ENCODE measurements at places on chromosomes 5 and 9.

GRCh38 chr5:87097664-87098063 lies 170.0 kb upstream of the RASA1 start:
- no peak for DNase-seq

GRCh38 chr5:6718718-6719117 lies 5.5 kb downstream of the TENT4A start:
- DNase-seq = no peak

- no peak for DNase-seq
Measured at GRCh38 chr9:121564504-121565260, 65.0 kb upstream of the GGTA1 start.

DNA sequence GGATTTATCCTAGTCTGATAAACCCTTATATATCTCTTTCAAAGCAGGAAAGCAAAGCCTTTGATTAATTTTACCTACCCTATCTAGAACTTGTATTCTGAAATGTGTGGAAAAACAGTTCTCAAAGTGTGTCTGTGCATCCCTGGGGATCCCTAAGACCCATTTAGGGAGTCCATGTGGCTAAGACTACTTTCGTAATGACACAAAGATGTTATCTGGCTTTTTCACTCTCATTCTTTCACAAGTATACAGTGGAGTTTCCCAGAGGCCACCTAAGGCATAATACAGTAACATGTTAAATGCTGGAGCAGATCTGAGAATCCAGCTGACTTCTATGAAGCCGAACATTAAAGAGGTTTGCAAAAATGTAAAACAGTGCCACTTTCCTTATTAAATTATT lies 54.3 kb upstream of the TNFSF15 start:
- DNase-seq = no peak

GRCh38 chr9:130394814-130395470 lies 49.8 kb upstream of the ASS1 start:
- DNase-seq = no peak

DNA sequence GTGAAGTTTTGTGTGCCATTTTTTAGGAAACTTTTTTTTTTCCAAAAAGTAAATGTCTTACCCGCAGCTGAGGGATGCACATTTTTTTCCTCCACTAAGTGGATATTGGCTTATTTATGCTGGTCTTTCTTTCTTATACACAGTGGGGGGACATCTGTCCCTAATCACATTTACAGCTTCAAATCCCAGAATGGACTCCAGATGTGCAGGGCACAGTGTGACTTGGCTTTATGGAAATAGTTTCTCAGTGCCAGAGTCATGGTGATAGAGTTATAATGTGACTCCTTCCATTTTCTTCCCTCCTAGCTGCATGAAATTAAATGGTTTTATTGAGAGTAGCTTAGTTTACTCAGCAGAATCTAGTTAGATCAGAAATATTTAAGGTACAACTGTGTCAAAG lies 66.5 kb downstream of the SV2C start:
- DNase-seq = no peak

DNA sequence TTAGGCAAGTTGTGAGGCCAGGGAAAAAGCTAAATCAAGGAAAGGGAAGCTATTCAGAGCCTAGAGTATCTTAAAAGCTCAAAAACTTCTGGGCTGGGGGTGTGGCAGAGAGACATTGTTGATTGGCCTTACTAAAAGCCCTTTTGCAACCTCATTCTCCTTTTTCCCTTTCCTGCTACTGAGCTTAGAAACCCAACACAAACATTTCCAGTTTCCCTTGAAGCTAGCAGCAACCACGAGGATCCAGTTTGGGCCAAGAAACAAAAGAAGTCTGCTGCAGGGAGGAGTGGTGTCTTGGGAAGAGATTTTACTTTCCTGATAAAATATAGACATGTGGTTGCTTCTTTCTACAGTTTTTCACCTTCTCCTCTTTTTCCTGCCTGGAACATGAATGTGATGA lies 135.5 kb upstream of the KLF9 start:
- DNase-seq = no peak

DNA sequence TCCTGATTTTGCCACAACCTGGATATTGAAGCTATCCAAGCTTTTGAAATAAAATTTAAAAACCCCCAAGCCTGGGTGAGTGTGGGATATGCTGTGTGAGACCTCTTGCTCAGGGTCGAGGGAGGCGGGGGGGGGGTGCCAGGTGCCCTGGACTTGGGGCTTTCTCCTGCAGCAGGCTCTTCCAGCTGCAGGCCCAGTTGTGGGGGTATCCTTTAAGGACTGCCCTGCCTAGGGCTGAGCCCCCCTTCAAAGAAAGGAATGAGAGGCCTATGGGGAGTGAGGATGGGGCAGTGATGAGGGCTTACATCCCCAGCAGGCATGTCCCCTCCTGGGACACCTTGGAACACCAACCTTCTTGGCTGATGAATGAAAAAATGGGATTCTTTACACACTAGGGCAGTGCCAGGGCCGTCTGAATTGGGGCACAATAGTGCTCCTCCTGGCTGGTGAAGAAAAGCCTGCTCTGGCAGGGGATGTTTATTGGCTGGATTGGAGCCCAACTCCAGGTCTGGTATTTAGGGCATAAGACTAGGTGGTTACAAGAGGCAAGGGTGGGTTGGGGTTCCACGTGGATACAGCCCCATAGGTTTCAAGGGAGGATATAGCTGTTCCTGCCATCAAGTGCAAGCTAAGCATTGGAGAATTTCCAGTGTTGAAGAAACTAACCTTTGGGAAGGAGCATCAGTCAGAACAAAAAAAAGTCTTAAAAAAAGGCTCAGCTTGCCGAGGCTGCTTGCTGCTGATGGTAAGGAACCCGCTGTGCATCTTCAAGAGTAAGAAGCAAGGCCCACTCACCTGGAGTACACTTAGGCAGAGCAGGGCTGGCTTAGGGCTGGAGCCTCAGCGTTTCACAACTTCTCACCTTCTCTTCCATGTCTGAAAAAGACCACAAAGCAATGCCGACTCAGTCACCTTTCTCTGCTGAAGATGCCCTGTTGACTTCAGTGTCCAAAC lies 7.0 kb downstream of the HNRNPAB start:
- DNase-seq = no peak

GRCh38 chr5:95880081-95880926 lies 57.8 kb upstream of the GLRX start:
- DNase-seq = no peak

DNA sequence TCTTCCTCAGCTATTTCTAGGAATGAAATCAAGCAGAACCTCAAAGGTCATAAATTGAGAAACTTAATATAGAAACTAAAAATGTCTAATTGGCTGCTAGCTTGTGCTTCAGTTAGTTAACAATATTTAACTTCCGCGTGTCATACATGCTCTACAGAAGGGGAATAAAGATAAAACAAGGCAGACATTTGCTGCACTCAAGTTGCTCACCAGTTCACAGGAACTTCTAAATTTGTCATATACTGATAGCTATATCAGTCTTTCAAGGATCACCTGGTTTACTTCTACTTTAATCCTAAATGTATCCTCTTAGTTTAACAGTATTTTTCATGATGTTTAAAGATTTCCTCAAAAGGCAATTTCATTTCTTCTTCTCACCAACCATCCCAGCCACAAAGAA lies 8.4 kb downstream of the CCNH start:
- no peak for DNase-seq

- no peak for DNase-seq
Measured at GRCh38 chr9:108525186-108525585, 330.6 kb downstream of the ACTL7B start.

DNA sequence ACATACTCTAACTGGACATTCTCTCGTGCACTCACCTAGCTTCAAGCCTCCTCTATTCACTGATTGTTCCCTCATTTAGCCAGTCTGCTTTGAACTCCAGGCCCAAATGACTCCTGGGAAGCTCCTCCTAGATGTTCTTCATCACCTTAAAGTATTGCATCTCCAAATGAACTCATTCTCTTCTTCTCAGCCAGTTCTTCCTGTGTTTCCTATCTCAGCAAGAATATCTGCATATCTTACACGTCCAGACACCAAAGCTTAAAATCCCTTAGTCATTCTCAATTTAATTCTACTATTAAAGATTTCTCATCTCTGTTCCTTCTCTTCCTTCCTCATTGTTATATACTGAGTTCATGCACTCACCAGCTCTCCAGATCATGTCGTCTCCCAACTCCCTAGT lies 118.6 kb upstream of the DAB2 start:
- no peak for DNase-seq

DNA sequence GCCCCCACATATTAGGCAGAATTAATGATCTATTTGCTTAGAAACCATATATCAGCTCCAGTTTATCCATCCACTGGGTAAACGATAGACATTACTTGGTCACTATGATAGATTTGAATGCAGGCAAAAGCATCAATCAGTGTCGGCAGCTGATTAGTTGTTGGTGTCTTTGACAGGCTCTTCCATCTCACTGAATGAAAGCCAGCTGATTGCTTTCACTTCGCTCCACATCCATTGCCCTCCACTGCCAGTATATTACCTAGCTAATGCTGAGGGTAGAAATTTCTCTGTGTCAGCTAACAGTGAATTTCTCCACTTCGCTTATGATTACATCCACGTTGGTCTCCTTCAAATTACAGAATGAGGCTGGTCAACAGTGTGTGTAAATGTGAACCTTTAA lies 821.3 kb upstream of the TYRP1 start:
- no peak for DNase-seq

DNA sequence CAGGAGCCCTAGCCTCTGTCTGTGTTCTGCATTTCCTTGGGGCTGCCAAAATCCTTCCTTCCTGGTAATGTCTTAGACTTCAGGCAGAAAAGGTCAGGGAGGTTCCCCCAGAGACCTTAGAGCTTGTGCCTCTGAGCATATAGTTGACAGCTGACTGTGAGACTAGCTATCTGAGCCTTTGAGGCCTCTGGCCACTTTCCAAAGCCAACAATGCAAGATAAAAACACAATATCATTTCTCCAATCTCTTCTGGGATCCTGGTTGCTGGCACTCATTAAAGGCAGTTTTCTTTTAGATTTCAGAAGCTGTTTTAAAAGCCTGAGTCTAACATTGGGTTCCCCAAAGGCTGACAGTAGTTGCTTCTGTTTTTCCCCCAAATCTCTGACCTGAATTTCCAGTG lies 13.2 kb upstream of the GLRA1 start:
- no peak for DNase-seq

DNA sequence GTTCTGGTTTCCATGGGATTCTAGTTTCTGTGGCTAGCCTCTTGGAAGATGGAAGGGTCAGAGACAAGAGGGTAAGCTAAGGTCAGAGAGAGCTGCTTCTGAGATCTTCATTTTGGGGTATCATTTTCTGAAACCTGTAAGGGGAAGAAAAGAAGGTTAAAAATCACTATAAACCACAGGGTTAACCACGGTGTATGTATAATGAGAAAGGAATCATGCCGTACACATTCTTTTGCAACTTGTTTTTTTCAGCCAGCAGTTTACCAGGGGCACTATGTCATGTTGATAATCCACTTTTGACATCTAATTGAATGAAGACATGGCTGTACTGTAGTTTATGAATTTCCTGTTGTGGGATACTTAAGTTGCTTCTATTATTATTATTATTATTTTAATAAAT lies 164.4 kb downstream of the FOCAD start:
- no peak for DNase-seq

GRCh38 chr5:139100825-139101224 lies 97.3 kb downstream of the SIL1 start:
- DNase-seq = no peak

DNA sequence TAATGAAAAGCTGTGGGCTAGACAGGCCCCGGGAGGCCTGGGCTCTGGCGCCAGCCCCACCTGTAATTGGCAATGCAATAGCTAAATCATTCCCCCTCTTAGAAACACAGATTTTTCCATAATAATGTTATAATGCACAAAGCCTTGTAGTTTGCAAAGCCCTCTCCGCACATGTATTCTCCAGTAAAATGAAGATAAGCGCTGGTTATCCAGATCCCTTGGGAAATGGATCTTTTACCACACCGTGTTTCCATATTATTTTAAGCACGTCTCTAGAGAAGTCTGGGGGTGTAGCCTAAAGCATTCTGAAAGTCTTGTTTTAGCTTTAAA lies 1.1 kb upstream of the APBA1 start:
- no peak for DNase-seq

DNA sequence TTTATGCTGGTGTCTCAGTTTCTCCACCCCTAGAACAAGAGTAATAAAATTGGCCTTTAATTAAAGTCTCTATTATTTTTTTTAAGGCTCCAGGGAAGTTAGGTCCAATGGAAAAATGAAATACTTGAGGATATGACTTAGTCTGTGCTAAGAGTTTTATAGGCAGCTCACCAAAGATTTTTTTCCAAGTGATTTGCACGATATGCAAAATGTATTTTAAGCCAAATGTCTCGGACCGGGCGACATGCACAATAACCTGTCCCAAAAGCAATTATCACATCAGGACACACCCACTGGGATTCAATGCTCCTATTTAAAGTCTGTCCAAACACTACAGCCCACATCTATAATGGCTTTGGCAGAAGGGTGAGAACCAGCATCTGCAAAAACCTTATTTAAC lies 136.1 kb upstream of the ANKH start:
- no peak for DNase-seq

GRCh38 chr5:162202285-162202880 lies 134.8 kb downstream of the GABRG2 start:
- no peak for DNase-seq

DNA sequence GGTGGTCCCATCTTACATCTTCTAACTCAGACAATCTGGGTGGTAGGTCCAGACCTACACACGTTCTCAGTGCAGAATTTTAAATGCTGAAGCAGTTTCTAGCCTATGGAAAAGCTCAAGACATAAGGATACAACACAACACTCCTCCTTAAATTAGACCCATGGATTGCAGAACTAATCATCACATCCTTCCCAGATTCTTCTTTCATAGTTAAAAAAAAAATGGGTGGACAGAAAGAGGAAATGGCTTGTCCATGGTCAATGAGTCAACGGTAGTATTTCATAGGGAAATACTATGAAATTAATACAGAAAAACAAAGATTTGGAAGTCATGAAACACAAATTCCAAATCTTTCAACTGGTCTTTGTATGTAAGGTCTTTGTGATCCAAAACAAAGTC lies 106.9 kb downstream of the PAPPA start:
- DNase-seq = no peak

- DNase-seq = no peak
Measured at GRCh38 chr5:57102905-57103255, 71.0 kb upstream of the GPBP1 start.

- no peak for DNase-seq
Measured at GRCh38 chr9:130244548-130245165, 20.9 kb upstream of the HMCN2 start.

DNA sequence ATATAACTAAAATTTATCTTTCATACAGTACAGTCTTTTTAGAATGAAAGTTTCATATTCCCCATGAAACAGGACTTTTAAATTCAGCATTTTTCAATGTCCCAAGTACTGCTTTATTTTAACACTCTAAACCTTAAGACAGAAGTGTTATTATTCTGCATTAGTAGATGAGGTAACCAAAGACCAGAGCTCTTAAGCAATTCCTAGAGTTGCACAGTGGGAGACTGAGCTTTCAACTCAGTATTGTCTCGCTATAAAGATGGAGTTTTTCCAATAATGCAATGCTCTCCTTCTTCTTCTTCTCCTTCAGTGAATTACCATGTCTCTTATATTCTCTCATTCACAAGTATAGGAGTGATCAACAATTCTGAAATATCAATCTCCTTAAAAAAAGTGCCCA lies 479.7 kb downstream of the CETN3 start:
- DNase-seq = no peak

- DNase-seq = no peak
Measured at GRCh38 chr9:136655536-136656182, 7.1 kb upstream of the EGFL7 start.

All from activated CD4-positive, alpha-beta T cell treated with anti-CD3 and anti-CD28 coated beads, Interleukin-2, Interleukin-4, amounts not matched to agents 100 ng/mL and 50 ng/mL, durations not matched to agents 16 hours and 8 hours (primary cell).